A172 (cell line): ENCODE measurements at places on chromosomes 3 and 15. TPM values are rescaled to one million over a fixed set of nuclear protein-coding genes. Genes with fewer than 3 reads are reported as not detected.

GRCh38 chr15:34064438-34064837 is 25.4 kb upstream of the AVEN start:
- no peak for DNase-seq

DNA sequence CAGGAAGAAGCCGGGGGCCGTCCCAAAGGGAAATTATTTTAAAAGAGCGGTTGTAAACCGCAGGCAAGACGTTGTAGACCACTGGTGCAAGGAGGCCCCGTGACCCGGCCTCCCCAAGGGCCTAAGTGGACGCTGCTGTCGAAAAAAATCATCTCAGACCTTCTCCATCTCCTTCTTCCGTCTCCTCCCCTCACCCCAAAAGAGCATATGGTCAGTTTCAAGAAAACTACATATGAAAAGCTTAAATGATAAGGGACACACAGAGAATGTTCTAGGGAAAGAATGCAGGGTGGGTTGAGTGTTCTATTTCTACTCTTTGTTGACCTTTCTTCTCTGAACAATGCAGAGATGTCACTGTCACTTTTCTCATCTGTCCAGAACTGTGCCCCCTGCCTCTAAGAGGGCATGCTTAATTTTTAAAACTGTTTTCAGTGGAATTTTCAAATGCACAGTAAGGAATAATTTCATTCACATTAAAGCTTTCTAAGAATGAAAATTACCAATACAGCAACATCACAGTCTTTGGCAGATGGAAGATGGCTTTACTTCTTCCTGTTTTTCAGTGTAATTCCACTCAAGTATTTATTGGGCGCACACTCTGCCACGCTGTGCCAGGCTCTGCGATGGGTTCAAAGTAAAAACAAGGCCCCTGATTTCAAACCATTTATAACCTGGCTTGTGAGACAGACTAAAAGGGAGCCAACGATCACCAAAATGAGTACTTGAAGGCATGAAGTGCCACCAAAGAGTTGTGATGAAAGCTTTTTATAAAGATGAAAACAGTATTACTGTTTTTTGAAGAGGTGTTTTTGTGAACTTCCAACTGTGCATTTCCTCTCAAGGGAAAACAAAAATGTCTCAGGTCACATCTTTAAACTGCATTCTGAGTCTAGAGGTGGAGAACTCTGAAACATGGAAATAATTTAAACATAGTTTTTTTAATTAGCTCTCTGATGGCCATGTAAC is 891 bp upstream of the TOP2B start:
- DNase-seq: no peak

DNA sequence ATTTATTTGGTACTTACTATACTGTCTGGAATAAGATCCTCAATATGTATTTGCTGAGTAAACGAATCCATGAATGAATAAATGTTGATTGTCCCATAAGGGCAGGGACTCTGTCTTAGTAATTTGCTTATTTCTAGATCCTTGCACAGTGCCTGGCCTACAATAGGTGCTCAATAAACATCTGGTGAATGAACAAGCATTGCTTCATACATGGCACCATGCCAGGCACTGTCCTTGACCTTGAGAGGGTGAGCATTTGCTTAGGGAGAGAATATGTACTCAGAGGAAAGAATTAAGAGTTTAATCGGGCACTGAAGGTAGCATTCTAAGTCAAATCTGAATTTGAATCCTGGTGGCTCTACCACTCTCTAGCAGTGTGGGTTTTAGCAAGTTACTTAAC is 282.1 kb downstream of the THSD4 start:
- no peak for DNase-seq

DNA sequence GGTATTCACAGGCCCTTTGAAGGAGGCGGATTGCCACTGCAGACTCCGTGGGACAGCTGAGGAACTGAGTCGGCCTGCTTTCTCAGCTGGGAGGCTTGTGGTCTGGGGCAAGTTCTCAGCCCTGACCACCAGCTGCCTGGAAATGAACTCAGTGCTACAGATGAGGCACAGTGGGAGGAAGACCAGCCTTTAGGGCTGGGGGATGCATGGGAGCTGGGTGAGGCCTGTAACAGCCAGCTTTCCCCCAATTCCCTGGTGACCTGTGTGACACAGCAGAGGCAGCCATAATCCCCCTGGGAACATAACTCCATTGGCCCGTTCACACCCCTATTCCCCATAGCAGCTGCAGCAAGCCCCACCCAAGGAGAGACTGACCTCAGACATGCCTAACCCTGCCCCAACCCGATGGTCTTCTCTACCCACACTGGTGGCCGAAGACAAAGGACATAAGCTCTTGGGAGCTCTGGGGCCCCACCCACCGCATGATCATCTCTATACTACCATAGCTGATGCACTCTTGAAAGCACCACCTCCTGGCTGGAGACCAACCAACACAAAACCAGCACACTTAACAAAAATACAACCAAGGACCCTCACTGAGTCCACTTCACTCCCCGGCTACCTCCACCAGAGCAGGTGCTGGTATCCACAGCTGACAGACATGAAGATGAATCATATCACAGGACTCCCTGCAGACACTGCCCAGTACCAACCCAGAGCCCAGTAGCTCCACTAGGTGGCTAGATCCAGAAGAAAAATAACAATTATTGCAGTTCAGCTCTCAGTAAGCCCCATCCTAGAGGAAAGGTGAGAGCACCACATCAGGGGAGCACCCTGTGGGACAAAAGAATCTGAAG is 24.9 kb downstream of the ZMAT3 start:
- no peak for DNase-seq

GRCh38 chr3:72102112-72102616 is 317.2 kb upstream of the PROK2 start:
- no peak for DNase-seq

- DNase-seq: no peak
These were observed 14.3 kb downstream of the RHOA start for GRCh38 chr3:49397470-49397869.

DNA sequence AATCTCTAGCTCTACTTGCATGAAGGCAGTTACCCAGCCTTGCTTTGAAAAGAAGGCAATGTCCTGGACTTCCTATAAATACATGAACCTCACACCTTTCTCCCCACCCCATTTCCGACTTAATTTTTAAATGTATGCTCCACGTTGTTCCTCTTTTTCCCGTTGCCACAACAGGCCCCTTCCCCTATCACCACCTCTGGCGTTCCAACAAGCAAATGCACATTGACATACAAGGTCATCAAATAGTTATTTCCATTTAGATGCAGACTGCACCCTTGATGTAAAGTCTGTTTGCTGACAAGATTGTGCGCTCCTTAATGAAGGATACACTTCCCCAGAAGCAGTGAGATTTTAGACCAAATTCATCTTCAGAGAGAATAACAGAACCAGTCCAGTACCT is 260.7 kb upstream of the UMPS start:
- DNase-seq: no peak

GRCh38 chr3:38829404-38829803 is 13.4 kb upstream of the SCN10A start:
- peak; percentile 63 for DNase-seq

- peak; percentile 22 for DNase-seq
These were observed 55.4 kb downstream of the CCDC54 start for GRCh38 chr3:107432646-107433045.

GRCh38 chr15:60130398-60130797 is 126.3 kb downstream of the FOXB1 start:
- DNase-seq: no peak

DNA sequence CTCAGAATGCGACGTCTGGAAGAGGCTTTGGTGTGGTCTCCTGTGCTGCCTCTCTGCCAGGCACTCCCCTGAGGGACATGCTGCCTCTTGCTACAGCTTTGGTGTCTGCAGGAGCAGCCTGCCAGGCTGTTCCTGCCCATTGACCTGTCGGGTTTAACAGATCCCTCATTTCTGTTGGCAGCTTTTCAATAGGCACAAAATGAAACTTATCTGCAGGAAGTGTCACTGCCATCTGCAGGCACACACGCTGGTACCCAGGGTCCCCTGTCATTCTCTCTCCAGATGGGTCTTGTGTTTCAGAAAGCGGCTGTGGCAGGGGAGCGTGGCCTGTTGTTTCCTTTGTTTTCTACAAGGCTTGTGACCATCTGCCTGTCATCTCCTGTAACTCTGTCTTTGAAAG is 328.3 kb upstream of the CHRM5 start:
- no peak for DNase-seq

GRCh38 chr15:68080783-68081182 is 26.7 kb downstream of the PIAS1 start:
- no peak for DNase-seq

DNA sequence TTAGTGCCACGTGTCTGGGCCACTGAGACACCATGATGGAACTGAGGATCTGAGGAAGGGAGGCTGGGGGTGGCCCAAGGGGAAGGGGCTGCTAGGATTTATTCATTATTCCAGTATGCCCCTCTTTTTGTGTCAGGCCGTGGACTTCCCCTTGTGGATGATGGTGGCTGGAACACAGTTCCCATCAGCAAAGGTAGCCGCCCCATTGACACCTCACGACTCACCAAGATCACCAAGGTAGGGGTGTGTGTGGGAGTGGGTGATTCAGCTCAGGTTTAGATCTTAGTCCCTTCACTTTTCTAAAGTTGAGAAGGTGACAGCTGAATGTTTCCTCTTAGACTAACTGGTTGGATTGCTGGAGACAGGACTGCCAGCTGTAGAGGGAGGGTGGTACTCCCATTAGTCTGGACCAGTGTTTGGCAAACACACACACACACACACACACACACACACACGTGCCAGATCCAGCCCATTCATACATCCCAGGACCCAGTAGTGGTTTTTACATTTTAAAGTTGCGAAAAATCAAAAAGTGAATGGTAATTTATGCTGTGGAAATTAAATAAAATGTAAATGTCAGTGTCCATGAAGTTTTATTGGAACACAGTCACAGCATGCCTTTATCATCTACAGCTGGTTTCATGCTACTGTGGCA is 11.4 kb downstream of the EIF4G1 start:
- DNase-seq: no peak

DNA sequence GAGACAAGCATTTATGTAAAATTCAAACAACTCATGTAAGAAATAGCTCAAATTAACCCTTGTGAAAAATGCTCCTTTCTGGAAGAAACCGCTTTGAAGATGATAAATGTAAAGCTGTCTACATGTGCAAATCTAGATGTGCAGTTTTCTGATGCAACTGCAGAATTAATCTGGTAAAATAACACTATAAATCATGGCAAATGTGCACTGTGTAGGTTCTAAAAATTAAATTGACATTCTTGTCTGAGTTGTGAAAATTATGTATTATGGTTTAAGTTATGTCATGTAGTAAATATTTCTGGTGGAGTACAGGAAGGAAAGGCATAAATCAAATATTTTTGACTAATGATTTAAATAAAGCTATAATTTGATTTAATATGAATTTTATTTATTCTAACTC is 678.1 kb upstream of the SEMA6D start:
- no peak for DNase-seq

- DNase-seq: no peak
These were observed 169.6 kb upstream of the DCBLD2 start for GRCh38 chr3:99071096-99071495.

- DNase-seq: no peak
These were observed 12.5 kb downstream of the FLNB start for GRCh38 chr3:58020783-58021071.

DNA sequence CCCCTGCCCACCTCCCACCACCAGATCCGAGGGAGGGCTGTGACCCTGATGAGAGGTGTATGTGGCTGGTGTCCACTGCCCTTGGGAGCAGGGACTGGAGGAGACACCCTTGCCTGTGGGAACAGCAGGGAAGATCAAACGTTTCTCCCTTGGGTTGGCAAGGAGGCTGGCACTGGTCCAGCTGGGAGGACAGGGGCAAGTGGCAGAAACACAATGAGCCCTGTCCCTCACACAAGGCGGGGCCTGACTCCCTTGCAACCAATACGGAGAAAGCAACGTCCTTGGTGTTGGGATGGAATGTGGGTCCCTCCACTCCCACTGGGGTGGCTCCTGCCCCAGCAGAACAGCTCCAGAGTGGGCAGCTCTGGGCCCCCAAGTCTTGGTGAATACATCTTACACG is 5.2 kb downstream of the HYAL2 start:
- DNase-seq: peak; percentile 31

DNA sequence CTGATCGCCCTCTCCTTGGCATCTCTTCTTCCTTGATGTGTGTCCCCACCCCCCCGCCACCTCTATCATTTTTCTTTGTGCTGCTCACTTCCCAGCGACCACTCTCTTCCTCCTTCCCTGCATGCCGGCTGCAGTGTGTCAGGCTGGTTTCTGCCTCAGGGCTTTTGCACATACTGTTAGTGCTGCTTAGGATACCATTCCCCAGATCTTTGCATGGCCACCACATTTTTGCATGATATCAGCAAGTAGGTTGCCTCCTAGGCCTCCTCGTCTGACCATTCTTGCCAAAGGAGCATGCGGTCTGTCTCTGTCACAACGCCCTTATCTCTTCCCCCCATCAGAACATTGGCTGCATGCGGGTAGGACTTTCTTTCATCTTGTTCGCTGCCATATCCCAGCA is 12.5 kb downstream of the FBLN2 start:
- no peak for DNase-seq

- no peak for DNase-seq
These were observed 111.8 kb upstream of the TMC3 start for GRCh38 chr15:81485806-81486205.

- no peak for DNase-seq
These were observed 8.9 kb downstream of the FAM3D start for GRCh38 chr3:58657571-58658141.

DNA sequence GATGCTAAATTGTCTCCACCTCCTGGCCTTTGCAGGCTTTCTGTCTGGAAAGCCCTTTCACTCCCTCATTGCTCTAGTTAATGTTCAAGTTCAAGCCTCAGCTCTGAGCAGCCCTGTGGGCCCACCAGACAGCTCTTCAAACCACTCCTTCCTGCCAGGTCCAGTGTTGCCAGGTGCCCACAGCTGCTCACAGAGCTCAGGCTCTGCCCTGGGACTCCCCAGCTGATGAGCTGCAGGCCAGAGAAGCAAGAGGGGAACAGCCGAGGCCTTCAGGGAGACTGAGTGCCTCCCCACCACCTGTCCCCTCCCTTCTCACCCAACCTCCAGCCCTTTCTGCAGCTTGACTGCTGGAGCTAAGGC is 1.3 kb upstream of the ZBTB47 start:
- DNase-seq: no peak

The MESP2 gene
- not detected in 2 replicates for total RNA-seq

The KNG1 gene
- not detected in 2 replicates for total RNA-seq

The CHRFAM7A gene
- total RNA-seq: not detected in 2 replicates

The COL6A6 gene
- total RNA-seq: not detected in 2 replicates

The FMN1 gene
- total RNA-seq: 0.36 and 0.95 TPM in 2 replicates

The PRTG gene
- 3.6 and 8.7 TPM in 2 replicates for total RNA-seq

The TERC gene
- 145 and 302 TPM in 2 replicates for total RNA-seq
